ENCODE measurements at places on chromosomes 6 and 20.

DNA sequence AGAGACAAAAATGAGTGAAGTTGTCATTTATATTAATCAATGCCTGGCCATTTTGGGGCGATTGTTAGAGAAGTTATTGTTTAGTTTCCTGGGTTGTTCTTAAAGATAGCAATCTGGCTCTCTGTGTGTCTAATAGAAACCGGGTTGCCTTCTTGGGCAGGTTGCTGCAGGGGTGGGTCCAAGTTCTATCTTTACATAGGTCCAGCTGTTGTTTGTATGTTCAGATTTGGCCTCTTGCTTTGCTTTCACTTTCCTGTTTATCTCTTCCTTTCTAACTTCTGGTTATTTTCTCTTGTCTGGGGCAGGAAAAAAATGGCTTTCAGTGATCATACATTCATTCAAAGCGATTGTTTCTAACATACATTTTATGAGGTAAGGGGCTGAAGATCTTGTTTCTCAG, 128.4 kb upstream of the NOX3 start:
- DNase-seq = no peak

DNA sequence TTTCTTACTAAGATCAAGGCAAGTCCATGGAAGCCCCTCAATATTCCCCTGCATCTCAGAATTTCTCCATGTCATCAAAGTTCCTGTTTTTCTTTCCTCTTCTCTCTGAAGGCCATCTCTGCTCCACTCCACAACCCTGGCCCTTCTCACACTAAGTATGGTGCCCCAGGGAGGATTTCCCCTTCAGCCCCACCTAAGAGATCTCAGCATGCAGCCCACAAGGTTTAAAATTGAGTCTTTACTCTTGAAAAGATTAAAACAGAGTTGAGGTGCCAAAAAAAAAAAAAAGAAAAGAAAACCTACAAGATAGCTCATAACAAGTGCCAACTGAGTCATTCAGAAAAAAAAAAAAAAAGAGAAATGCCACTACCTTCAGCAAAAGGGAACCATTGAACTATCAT, 36.5 kb upstream of the TNFAIP3 start:
- no peak for DNase-seq

DNA sequence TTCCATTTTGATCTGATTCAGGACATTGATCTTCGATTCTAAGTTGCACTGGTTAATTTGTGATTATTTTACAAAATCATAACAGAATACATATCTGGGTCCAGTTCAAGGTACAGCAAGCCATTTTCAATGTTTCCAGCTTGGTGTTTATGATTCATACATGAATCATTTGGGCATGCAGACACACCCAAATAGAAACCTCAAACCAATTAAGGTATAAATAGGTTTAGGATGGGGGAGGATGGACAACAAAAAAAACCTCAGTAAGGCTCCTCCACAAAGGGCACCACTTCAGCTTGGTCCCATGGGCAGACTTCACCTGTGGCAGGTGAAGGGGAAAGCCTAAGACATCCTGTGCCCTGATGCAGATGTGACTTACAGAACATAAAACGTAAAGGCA, 192.7 kb downstream of the KHDC1L start:
- no peak for DNase-seq

DNA sequence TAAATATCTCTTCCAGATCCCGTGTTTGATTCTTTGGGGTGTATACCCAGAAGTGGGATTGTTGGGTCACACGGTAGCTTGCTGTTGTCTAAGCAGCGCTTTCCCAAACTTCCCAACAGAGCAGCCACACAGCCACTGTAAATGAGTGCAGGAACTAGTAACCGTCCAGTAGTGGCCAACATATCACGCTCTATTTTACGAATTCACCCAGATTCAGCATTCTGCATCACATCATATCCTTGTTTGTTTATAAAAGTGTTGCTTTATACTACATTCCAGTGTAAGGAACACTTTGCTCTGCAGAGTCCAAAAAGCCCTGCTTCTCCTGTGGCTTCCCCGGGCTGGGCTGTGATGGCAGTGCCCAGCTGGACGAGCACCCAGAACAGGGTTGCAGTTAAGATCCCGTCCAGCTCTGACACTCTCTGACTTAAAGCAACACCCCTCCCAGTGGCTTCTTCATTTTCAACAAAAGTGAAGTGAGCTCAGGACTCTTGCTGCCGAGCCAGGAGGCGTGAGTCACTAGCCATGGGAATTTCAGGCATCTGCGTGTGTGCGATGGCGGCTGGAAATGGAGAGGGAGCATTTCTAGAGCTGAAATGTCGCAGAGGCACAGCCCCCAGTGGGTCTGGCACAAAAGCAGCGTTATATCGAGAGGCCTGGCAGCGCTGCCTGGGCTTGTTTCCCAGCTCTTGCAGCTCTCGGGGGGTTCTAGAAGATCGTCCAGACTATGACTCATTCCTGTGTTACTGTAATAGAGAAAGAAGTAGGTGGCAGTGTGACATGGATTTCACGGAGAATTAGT, 216.3 kb upstream of the ECI2 start:
- DNase-seq = peak; percentile 55

GRCh38 chr20:61500791-61501321, 248.8 kb downstream of the CDH4 start:
- DNase-seq = no peak

GRCh38 chr6:79241228-79241627, 6.7 kb upstream of the HMGN3 start:
- no peak for DNase-seq

DNA sequence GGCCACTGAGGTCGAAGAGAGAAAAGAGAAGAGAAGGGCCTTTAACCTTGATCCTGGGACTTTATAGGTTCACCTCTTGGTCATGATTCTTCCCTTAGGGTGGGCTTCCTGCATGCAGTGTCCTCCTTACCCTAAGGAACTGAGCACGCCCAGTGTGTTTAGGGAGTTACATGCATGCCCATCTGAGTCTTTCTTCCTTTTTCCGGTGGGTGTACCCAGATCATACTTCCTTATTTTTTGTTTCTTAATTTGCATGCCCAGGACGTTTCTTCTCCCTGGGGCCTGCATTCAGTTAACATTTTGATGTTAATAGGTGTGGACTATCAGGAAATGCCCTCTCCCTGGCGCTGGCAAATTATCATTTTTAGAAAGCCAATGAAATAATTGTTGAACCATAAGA, 91.5 kb downstream of the HTR1B start:
- DNase-seq = no peak

- DNase-seq = peak; percentile 44
Observed at GRCh38 chr6:44569931-44570385, 182.5 kb downstream of the CDC5L start.

GRCh38 chr6:89381031-89381430, 28.5 kb upstream of the UBE2J1 start:
- no peak for DNase-seq
